ENCODE measurements at places on chromosomes 12 and 14.

- no peak for DNase-seq
These were observed 751.3 kb downstream of the SLC6A15 start for GRCh38 chr12:84161296-84161695.

- DNase-seq: no peak
These were observed 45.5 kb downstream of the RAD52 start for GRCh38 chr12:904010-904414.

DNA sequence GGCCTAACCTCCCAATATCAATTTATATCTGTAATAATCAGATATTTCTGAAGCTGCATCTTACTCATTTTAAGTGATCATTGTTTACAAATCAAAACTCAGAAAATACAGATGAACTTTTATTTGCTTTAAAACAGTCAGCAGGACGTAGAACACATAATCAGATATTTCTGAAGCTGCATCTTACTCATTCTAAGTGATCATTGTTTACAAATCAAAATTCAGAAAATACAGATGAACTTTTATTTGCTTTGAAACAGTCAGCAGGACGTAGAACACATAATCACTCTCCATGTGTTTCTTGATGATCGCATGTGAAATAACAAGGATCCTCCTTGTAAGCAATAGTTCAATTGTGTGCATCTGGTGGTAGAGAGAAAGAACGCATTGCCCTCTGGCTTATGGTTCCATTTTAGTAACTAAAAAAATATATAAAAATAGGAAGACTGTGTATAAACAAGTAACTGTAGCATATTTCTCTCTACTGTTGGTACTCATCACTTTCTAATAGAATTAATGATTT lies 15.0 kb upstream of the TMTC2 start:
- DNase-seq: no peak

DNA sequence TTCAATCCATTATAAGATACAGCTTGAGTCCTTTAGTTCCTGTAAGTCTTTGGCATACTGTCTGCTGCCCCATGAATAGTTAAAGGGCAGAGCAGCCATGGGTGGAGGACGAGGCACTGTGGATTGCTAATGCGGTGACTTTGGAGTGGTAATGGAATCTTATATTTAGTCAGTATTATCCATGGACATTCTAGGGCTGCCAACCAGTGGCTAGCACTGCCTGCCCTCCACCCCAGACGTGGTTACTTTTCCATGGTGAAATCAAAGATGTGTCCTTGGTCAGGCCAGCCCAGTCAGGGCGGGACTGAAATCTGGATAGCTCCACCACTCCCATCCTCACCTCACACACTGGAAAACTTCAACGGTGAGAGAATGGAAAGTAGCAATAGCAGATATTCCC lies 2.3 kb downstream of the TTC9 start:
- DNase-seq: no peak
